ENCODE measurements at places on chromosomes 11 and 22.

GRCh38 chr11:92376146-92376599 is 151.6 kb downstream of the FAT3 start:
- DNase-seq = no peak

GRCh38 chr11:57294225-57295131 is 30.3 kb downstream of the TNKS1BP1 start:
- DNase-seq = no peak

GRCh38 chr11:122179961-122180834 is 64.2 kb upstream of the BLID start:
- no peak for DNase-seq

DNA sequence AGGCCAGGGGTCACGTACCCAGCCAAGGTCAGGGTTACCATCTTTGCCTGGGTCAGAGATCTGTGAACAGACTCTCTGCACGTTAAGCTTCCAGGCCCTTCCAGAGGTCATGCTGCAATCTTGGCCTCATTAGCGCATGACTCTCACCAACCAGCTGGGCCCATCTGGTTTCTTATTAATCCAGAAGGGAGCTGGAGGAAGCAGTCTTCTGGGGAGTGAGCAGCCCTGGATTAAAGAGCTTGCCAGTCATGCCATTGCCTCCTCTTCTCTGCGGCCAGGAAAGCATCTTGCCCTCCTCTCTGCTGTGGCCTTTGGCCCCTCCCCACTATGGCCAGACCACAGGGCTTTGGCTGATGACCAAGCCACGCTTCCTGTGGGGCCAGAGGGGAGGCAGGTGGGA is 57.4 kb downstream of the CHST1 start:
- no peak for DNase-seq

GRCh38 chr11:129768356-129768755 is 47.3 kb upstream of the TMEM45B start:
- DNase-seq = no peak

DNA sequence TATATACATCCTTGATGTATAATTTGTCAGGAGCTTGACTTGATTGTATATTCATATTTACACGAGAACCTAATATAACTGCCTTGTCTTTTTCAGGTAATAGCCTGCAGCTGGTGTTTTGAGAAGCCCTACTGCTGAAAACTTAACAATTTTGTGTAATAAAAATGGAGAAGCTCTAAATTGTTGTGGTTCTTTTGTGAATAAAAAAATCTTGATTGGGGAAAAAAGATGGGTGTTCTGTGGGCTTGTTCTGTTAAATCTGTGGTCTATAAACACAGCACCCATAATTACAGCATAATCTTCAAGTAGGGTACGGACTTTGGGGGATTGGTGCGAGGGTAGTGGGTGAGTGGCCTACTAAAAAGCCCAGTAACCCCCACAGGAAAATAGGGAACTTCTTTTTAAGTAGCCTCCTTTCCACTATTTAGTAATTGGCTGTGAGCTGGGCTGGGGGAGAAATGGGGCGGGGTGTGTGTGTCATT is 7.5 kb downstream of the MALAT1 start:
- no peak for DNase-seq

DNA sequence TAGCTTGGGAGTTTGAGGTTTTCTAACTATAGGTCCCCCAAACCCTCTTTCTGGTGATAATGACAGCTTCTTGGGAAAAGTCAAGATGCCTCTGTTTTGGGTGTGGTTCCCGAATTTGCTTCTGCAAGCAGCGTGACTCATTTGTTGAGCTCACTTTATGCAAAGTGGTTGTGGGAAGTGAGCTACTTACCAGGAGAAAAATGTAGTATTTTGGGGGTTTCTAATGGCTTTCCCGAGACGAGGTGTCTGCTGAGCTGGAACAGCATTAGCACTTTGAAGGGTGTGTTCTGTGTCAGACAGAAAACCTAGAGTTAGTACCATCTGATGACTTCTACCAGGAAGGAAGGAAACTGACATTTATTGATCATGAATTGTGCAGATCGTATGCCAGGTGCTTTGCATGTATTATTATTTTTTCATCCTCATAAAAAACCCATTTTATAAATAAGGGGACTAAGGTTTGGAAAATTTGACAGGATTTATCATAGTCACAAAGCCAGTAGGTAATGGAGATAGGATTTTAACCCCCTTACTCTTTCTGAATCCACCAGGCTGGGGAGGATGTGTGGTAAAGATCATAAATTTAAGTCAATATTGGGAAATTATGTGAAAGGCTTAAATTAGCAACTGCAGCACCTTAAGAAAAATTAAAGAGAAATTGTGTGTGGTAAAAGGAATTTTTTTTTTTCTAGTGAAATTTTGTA is 108.8 kb upstream of the CD44 start:
- no peak for DNase-seq

DNA sequence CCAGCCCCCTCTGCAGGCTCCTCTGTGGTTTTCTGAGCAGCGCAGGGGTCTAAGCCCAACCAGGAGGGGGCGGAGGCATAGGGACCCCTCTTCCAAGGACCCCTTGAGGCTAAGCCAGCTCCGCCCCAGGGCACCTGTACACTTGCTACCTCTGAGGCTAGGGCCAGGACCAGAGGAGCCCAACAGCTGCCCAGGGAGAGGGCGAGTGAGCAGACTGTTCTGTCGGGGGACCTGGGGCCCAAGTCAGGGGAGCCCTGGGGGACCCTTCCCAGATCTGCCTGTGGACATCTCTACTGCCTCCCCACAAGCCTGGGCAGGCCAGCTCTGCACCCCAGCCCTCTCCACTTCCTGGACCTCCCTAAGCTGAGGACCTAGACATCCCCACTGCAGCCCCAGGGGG is 1.8 kb downstream of the B4GALNT4 start:
- no peak for DNase-seq

GRCh38 chr11:117166491-117166890 is 12.1 kb upstream of the SIDT2 start:
- no peak for DNase-seq

DNA sequence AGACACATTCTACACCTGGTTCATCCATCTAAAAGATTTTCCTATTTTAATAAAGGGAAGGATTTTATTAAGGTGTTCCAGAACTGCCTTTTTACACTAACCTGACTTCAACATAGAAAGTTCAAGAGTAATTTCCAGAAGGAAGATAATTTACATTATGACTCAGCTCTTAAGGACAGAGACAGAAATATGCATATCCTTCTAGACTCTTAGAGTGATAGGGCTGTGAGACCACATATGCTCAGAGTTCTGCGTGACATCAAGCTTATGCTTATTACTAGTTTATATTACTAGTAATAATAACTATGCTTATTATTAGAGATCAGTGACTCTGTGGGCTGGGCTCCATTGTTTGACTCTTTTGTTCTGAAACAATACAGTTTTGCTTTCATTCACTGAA is 4.6 kb downstream of the PDGFD start:
- DNase-seq = no peak

All from activated CD4-positive, alpha-beta T cell treated with anti-CD3 and anti-CD28 coated beads, Interleukin-2, amount 50 U/mL, for 48 hours (primary cell).